ENCODE measurements at places on chromosomes 1 and 21.

GRCh38 chr1:228818928-228819630 is 83.8 kb downstream of the RHOU start:
- no peak for DNase-seq

- DNase-seq = no peak
Observed at GRCh38 chr1:85838238-85838637, 130.0 kb upstream of the ZNHIT6 start.

DNA sequence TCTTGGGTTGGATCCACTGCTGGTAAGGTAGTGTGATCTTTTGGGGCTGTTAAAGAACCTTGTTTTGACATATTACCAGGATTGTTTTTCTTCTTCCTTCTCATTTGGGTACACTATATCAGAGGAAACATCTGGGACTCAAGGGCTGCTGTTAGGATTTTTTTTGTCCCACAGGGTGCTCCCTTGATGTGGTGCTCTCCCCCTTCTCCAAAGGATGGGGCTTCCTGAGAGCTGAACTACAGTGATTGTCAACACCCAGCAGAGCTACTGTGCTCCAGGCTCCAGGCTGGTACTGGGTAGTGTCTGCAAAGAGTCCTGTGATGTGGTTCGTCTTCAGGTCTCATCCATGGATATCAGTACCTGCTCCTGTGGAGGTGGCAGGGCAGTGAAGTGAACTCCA is 20.6 kb downstream of the IFI16 start:
- no peak for DNase-seq

GRCh38 chr1:4284976-4285375 is 369.4 kb upstream of the AJAP1 start:
- no peak for DNase-seq

GRCh38 chr21:18499761-18500376 is 96.3 kb upstream of the TMPRSS15 start:
- DNase-seq = peak; percentile 81

DNA sequence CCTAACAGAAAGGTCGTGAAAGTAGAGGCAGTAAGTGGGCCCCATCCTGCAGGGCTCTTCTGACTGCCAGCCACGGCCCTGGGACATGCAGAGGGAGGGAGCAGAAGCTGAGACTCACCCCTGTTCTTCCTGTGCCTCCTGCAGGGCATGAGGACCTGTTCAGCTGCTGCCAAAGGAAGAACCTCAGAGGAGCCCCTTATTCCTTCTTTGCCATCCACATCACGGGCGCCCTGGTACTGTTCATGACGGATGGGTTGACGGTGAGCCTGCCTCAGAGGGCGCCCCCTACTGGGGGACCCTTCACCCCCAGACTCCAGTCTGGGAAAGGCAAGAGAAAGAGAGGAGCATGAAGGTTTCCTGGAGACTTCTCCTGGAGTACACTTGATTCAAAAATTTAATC is 47.1 kb downstream of the ELK4 start:
- DNase-seq = no peak

DNA sequence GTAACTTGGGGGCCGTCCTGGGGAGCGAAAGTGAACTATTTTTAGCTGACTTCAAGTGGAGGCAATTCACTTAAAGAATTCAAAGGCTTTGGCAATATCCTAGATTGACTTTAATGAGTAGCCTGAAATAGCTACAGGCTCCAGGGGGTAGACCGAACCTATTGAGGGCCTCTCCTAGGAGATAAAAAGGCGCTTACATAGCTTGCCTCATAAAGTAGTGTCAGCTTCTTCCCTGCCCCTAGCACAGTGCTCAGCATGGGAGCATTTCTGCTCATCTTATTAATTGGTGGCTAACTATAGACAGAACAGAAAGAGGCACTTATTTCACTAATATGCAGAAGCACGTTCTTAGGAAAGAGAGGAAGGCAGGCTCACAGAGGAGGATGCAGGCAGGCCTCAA is 12.3 kb upstream of the CTNNBIP1 start:
- DNase-seq = no peak

DNA sequence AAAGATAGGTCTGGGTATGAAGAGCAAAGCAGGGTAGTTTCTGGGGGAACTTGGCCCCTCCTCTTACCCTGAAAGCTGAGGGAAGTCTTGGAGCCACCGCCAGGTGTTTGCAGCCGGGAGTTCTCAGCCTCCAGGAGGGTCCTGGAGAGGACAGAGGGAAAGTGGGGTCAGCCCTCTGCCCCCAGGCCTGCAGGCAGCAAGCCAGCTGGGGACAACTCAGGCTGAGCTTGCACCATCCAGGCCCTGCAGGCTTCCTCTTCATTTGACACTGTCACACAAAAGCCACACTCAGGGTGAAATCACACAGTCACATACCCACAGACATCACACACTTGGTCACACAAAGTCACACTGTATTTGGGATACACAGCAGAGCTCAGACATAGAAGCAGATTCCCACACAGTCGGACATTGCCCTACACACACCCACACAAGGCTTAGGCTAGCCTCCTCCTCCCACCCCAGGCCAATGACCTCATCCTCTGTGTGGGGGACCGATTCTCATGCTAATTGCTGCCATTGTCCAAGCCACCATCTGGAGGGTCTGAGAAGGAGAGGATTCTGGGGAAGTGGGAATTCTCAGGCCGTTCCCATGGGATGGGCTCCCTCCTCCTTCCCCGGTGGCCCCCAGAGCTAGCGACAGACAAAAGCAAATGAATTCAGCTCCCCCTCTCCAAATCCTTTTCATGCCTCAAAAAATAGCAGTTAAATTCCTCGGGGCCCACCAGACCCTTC is 3.7 kb downstream of the NES start:
- peak; percentile 96 for DNase-seq

DNA sequence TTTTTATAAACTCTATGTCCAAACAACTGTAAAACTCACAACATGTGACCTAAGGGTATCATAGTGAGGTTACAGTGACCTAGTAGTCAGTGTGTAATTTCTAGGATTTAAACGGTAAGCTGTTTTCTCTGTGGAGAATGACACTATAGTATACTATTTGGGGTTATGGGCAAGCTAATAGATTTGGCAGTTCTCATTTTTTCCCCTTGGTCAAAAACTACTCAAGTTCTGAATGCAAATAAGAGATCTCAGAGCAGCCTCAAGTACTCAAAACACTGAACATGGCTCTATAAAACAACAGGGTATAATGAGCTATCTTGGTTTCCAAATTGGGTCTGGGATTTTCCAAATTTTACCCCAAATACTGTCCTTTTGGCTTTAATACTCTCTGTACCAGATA is 88.5 kb upstream of the HMCN1 start:
- no peak for DNase-seq

DNA sequence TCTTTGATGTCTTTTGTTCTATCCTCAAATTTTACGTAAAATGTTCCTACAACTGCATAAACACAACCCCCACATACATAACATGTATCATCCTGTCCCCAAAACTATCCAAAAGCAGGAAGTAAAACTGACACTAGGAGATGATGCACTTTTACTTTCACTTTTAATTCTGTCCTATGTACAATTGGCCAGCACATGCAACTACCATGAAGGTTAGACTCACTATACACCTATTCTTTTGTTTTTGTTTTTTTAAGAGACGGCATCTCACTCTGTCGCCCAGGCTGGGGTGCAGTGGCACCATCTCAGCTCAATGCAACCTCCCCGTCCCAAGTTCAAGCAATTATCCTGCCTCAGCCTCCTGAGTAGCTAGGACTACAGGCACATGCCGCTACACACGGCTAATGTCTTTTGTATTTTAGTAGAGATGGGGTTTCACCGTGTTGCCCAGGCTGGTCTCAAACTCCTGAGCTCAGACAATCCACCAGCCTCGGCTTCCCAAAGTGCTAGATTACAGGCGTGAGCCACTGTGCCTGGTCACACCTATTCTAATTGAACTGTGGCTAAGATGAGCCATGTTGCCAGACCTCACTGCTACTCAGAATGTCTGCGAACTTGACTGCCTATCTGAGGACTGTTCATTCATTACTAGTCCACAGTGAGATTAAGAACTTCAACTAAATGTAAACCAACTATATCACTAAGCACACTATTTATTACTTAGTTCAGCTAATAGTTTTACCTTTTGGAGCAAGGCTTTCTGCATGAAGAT is 48.0 kb downstream of the TOR3A start:
- no peak for DNase-seq

DNA sequence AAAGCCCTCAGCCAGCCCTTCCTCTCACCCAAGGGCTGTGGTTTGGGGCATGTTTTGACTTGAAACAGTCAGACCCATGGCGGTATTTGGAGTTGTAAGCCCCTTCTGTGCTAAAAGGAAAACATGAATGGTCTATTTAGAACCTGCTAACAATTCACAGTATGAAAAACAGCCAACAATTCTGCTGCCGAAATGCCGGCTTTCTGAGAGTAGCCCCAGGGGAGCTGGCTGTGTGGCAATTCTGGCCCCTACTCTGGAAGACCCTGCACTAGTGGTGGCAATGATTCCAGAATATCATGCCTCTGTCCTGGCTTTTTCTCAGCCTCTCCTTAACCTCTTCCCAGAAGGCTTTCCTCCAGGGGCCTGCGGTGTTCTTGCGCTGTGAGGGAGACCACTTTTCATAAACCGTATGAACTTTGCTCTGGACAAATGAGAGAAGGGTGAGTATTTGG is 118.7 kb downstream of the EDEM3 start:
- no peak for DNase-seq

DNA sequence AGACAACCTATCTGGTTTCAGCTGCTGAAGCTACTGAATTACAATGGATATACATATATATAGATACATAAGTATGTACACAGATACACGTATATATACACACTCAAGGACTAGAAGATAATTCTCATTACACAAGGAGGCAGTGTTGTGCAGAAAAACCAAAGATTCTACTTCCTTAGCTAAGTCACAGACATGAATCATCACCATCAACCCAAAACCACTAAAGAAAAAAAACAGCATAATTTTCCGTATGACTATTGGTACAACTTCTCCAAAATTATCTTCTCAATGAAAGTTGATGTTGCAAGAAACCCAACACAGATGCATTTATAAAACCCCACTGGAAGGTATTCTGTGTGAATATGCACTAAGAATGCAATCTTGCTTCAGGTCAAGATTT is 36.8 kb upstream of the RPF1 start:
- peak; percentile 19 for DNase-seq

DNA sequence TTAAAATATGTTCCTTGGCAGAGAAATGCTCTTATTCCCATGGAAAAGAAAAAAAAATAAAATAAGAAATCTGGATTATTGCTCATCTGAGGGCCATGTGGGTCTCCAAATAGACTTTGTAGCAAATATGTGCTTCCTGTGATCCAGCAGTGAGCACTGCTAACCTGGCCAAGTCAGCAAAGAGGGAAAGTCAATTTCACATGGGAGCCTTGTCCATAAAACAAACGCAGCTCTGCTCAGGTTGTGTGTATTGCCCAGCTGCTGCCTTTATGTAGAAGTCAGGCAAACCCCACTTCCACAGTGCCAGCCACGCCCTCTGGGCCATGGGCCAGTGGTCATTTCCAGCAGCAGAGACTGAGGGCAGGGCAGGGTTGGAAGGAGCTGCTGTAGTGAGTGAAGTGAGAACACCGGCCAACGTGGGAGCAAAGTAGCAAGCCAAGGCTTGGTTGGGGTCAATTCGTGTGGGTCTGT is 174.3 kb downstream of the LYPLAL1 start:
- DNase-seq = no peak

DNA sequence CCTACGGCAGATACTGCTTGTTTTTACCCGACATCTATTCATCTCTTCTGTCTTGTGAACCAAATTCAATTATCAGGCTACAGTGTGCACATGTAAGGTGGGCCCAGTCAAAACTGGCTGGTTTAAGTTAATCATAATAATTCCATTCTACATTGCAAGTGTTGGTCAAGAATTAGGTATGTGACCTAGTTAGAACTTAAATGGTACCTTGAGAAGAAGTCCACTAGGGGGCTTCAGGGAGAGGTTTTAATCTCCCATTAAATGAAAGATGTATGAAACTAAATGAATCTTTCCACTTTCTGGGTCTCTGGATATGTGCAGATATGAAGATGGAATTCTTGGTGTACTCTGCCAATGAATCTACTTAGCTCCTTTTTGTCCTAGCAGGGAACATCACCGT is 187.1 kb downstream of the CDC42BPA start:
- peak; percentile 34 for DNase-seq

GRCh38 chr1:243725075-243725474 is 125.0 kb downstream of the AKT3 start:
- DNase-seq = no peak

- no peak for DNase-seq
Observed at GRCh38 chr1:95169548-95169947, 52.4 kb downstream of the TLCD4 start.

GRCh38 chr1:54698346-54698745 is 17.3 kb upstream of the TTC4 start:
- DNase-seq = no peak

- no peak for DNase-seq
Observed at GRCh38 chr1:152107984-152108881, 7.0 kb downstream of the TCHH start.

- DNase-seq = no peak
Observed at GRCh38 chr1:208852911-208853310, 608.7 kb upstream of the PLXNA2 start.

DNA sequence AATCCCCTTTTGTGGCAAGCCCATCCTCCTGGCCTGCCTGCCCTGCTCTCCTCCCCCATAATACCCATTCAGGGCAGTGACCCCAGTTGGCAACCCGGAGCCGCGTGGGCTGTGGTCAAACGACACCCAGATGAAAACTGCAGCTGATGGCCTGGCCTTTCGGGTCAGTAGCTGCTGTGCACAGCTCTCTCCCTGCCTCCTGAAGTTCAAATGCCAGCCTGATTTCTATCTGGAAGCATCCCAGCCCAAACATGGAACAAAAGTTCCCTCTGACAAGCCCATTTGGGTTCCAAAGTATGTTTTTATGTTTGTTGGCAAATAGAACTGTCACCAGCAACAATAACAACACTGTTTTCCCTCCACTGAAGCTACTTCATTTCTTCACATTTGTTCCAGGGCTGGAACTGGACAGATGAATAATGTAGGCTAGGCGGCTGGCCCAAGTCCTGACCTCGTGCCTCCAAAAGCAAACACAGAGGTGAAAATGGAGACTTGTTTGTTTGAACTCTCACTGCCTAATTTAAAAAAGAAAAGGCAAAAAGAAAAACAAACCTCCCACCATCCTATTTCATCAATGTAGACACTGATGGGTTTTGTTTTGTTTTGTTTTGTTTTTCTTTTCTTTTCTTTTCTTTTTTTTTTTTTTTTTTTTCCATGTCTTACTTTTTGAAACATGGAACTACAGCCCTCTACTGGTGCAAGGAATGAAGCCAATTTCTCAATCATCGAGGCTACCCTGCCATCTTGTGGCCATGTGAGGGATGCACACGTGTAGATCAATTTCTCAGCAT is 179.0 kb downstream of the ADSS2 start:
- DNase-seq = peak; percentile 78

DNA sequence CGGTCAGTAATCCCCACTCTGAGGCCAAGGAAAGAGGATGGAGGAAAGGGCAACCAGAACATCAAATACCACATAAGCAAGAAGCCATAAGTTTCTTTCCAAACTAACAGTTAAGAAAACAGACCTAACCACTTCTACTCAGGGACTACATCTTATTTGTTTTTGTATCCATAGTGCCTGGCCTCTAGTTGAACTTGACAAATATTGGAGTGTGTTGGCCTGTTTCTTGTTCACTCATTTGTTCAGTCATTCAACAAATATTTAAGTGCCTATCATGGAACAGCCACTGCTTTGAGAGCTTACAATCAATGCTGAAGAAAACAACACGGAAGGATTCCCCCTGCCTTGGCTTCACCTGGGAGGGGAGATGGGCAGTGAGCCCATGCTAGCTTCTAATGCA is 69.7 kb downstream of the ST6GALNAC3 start:
- DNase-seq = no peak

All from HAP-1 (cell line).